Aorta (tissue), 5 donors: ENCODE measurements at places on chromosomes 1 and 21.

DNA sequence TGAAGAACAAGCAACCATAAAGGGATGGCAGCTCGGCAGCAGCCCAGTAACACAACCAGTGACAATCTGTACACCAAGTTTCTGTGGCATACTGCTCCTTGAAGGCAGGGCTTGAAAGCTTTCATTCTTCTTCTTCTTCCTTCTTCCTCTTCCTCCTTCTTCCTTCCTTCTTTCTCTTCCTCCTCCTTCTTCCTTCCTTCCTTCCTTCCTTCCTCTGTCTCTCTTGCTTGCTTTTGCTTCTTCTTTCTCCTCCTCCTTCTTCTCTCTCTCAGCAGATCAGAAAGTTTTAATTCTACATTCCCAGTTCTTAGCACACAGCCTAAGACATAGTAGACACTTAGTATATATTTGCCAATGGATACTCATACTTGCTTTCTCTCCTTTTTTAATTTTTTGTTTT, 95.9 kb downstream of the GLUL start:
- H3K27ac ChIP-seq = no peak overlapping the region
- no peak overlapping the region for H3K4me3 ChIP-seq
- DNase-seq = no peak

- H3K4me3 ChIP-seq = no peak overlapping the region
- no peaks in the 10 kb centered on the region for H3K36me3 ChIP-seq
- H3K27me3 ChIP-seq = no peaks in the 10 kb centered on the region
- H3K27ac ChIP-seq = no peak overlapping the region
Measured at GRCh38 chr1:228650141-228650540, 85.1 kb upstream of the RHOU start.

- no peak overlapping the region for H3K27ac ChIP-seq
- H3K36me3 ChIP-seq = no peaks in the 10 kb centered on the region
- H3K4me3 ChIP-seq = no peak overlapping the region
- H3K4me1 ChIP-seq = no peaks in the 10 kb centered on the region
- DNase-seq = no peak
Measured at GRCh38 chr1:12132078-12132477, 34.7 kb upstream of the TNFRSF1B start.

GRCh38 chr1:168893359-168893801, 164.4 kb upstream of the DPT start:
- no peaks in the 10 kb centered on the region for H3K36me3 ChIP-seq
- H3K27ac ChIP-seq = no peak overlapping the region
- DNase-seq = peak; percentile 50
- no peak overlapping the region for H3K4me3 ChIP-seq
- no peaks in the 10 kb centered on the region for H3K27me3 ChIP-seq

GRCh38 chr1:63122079-63122478, 200.3 kb upstream of the FOXD3 start:
- no peaks in the 10 kb centered on the region for H3K36me3 ChIP-seq
- H3K4me3 ChIP-seq = no peak overlapping the region
- H3K27ac ChIP-seq = no peak overlapping the region
